ENCODE measurements at places on chromosomes 3 and 15. TPM values are rescaled to one million over a fixed set of nuclear protein-coding genes. Genes with fewer than 3 reads are reported as not detected.
A peak's percentile ranks its signal among the peaks of the same experiment; 100 is the strongest.

GCNT3 gene
- polyA plus RNA-seq = not detected

- H3K27me3 ChIP-seq = no peaks in the 10 kb centered on the region
- no peak overlapping the region for H3K27ac ChIP-seq
- DNase-seq = no peak
- H3K4me1 ChIP-seq = no peaks in the 10 kb centered on the region
- H3K36me3 ChIP-seq = peaks cover 15% of the 10 kb centered on the region
These were observed 8.8 kb downstream of the ADPRH start for GRCh38 chr3:119588112-119588511.

GRCh38 chr3:44988073-44988472, 12.0 kb downstream of the EXOSC7 start:
- H3K27me3 ChIP-seq = peaks cover 4% of the 10 kb centered on the region
- H3K4me1 ChIP-seq = peaks cover 55% of the 10 kb centered on the region
- no peak overlapping the region for H3K4me3 ChIP-seq
- DNase-seq = no peak
- H3K27ac ChIP-seq = no peak overlapping the region

- peaks cover 11% of the 10 kb centered on the region for H3K36me3 ChIP-seq
- H3K4me1 ChIP-seq = peaks cover 41% of the 10 kb centered on the region
- peak; percentile 81 for DNase-seq
- H3K27ac ChIP-seq = peak overlapping the region; percentile 82
- peaks cover 3% of the 10 kb centered on the region for H3K27me3 ChIP-seq
These were observed 32.9 kb downstream of the ZBTB11 start for GRCh38 chr3:101643861-101644613.

- H3K4me1 ChIP-seq = peaks cover 20% of the 10 kb centered on the region
- H3K4me3 ChIP-seq = no peak overlapping the region
- H3K27me3 ChIP-seq = peaks cover 30% of the 10 kb centered on the region
- no peak overlapping the region for H3K27ac ChIP-seq
- no peak for DNase-seq
These were observed 134.4 kb downstream of the TMCO5A start for GRCh38 chr15:38068626-38069391.

GRCh38 chr3:141830508-141830907, 45.9 kb upstream of the ATP1B3 start:
- no peaks in the 10 kb centered on the region for H3K27me3 ChIP-seq
- H3K36me3 ChIP-seq = no peaks in the 10 kb centered on the region
- no peak overlapping the region for H3K27ac ChIP-seq

LRIG1 gene
- 4.4 TPM for polyA plus RNA-seq

ST8SIA2 gene
- not detected for polyA plus RNA-seq

GRCh38 chr15:81111018-81111417, 23.1 kb upstream of the CFAP161 start:
- H3K4me1 ChIP-seq = no peaks in the 10 kb centered on the region
- H3K27ac ChIP-seq = no peak overlapping the region
- H3K27me3 ChIP-seq = peaks cover 4% of the 10 kb centered on the region
- no peak for DNase-seq

GRCh38 chr3:71047616-71048531, 535.7 kb downstream of the FOXP1 start:
- H3K27me3 ChIP-seq = no peaks in the 10 kb centered on the region
- peaks cover 98% of the 10 kb centered on the region for H3K4me1 ChIP-seq
- peak overlapping the region; percentile 73 for H3K27ac ChIP-seq
- DNase-seq = no peak
- no peak overlapping the region for H3K4me3 ChIP-seq

DNA sequence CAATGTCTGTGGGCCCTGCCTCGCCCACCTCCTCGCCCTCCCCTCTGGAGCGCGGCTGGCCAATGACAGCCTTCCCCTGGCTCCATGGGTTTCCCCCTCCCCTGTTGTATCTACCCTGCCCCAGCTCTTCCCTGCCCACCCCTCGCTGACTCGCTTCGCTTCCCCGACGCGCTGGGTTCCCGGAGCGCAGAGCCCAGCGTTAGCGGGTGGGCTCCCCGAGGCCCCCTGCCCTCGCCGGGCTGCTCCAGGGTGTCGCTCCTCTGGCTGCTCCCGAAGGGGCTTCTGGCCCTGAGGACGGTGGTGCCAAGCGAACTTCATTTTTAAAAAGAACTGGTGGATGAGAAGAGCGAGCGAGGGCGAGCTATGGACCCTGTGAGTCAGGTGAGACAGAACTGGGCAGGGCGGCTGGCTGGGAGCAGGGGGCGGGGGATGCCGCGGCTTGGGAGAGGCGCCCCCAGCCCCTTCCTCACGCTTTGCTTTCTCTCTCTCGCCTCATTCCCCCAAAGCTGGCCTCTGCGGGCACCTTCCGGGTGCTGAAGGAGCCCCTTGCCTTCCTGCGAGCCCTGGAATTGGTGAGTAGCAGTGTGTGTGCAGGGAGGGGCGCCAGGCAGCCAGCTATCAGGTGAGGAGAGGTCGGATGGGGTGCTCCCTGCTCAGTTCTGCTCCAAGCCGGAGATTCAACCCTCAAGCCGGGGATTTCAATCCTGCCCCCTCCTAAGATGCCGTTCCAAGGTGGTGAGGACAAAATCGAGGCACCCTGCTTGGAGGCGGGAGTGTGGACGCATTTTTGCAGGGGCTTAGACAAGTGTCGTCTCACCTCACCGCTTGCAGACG, at the start of gene SYNPR:
TSS of gene SYNPR (plus strand) at position 138 of the 834 bp plus-strand sequence.
- H3K4me1 ChIP-seq = no peaks in the 10 kb centered on the region
- H3K4me3 ChIP-seq = no peak within 1 kb of the TSS
- H3K27ac ChIP-seq = no peak within 1 kb of the TSS
- H3K27me3 ChIP-seq = peaks cover 2% of the 10 kb centered on the region
- no peak for DNase-seq

GRCh38 chr3:45657853-45658252, 31.3 kb upstream of the SACM1L start:
- no peak overlapping the region for H3K4me3 ChIP-seq
- no peak overlapping the region for H3K27ac ChIP-seq
- DNase-seq = no peak
- peaks cover 20% of the 10 kb centered on the region for H3K4me1 ChIP-seq
- no peaks in the 10 kb centered on the region for H3K36me3 ChIP-seq

GRCh38 chr3:77815467-77815866, 775.6 kb downstream of the ROBO2 start:
- H3K36me3 ChIP-seq = no peaks in the 10 kb centered on the region
- H3K27me3 ChIP-seq = no peaks in the 10 kb centered on the region
- DNase-seq = no peak
- no peaks in the 10 kb centered on the region for H3K4me1 ChIP-seq
- no peak overlapping the region for H3K4me3 ChIP-seq

GRCh38 chr15:69530991-69531664, 78.5 kb downstream of the RPLP1 start:
- H3K27me3 ChIP-seq = peaks cover 15% of the 10 kb centered on the region
- H3K4me1 ChIP-seq = peaks cover 10% of the 10 kb centered on the region
- no peak overlapping the region for H3K27ac ChIP-seq
- DNase-seq = no peak
- no peak overlapping the region for H3K4me3 ChIP-seq

- peaks cover 6% of the 10 kb centered on the region for H3K27me3 ChIP-seq
- no peaks in the 10 kb centered on the region for H3K4me1 ChIP-seq
- no peak overlapping the region for H3K4me3 ChIP-seq
- H3K36me3 ChIP-seq = no peaks in the 10 kb centered on the region
- no peak for DNase-seq
These were observed 174.5 kb upstream of the LYSMD4 start for GRCh38 chr15:99907698-99908097.

GRCh38 chr3:112982710-112983109, 7.8 kb upstream of the CD200R1 start:
- no peak for DNase-seq
- H3K27me3 ChIP-seq = no peaks in the 10 kb centered on the region
- H3K36me3 ChIP-seq = no peaks in the 10 kb centered on the region
- no peak overlapping the region for H3K4me3 ChIP-seq
- no peak overlapping the region for H3K27ac ChIP-seq
- H3K4me1 ChIP-seq = peaks cover 12% of the 10 kb centered on the region

- peaks cover 2% of the 10 kb centered on the region for H3K27me3 ChIP-seq
- no peak for DNase-seq
- no peak overlapping the region for H3K27ac ChIP-seq
- peaks cover 12% of the 10 kb centered on the region for H3K36me3 ChIP-seq
These were observed 10.0 kb downstream of the IQSEC1 start for GRCh38 chr3:13063225-13063624.

MLF1 gene
- 2.3 TPM for polyA plus RNA-seq

- H3K4me1 ChIP-seq = no peaks in the 10 kb centered on the region
- H3K4me3 ChIP-seq = no peak overlapping the region
- H3K27me3 ChIP-seq = peaks cover 6% of the 10 kb centered on the region
- DNase-seq = no peak
These were observed 352.6 kb downstream of the EPHB1 start for GRCh38 chr3:135147657-135148056.

DNA sequence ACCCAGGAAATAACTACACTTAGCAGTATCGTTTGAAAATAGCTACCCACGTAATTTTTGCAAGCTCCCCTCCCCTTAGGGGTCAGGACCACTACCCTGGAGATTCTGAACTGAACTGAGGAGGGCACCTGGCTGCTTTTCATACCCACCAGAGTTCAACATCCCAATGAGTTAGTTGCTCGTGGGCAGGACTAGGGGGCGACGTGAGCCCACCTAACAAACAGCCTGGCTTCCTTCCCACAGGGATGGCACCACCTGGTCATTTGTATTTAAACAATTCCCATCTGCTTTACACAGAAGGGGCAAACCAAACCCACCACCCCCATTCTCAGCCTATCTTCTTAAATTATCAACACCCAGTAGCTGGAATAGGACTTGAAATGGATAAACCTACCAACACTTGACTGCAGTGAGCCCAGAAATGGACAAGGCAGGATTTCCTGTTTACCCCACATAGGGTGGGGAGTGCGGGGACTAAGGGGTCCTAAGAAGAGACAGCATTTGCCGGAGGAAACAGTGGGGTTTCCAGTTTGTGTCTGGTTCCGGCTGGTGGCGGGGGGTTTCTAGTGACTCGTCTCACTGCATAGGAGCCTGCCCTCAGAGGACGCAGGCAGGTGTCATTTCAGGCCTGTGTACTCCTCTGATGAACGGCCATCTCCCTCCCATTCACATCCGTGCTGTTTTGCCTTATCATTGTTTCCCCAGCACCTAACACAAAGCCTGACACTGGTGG, 11.6 kb upstream of the VGLL4 start:
- no peak for DNase-seq
- no peak overlapping the region for H3K4me3 ChIP-seq
- no peaks in the 10 kb centered on the region for H3K4me1 ChIP-seq
- no peaks in the 10 kb centered on the region for H3K27me3 ChIP-seq

SLC24A5 gene
- polyA plus RNA-seq = not detected

- H3K36me3 ChIP-seq = no peaks in the 10 kb centered on the region
- H3K4me1 ChIP-seq = no peaks in the 10 kb centered on the region
- H3K27ac ChIP-seq = no peak overlapping the region
- H3K27me3 ChIP-seq = peaks cover 11% of the 10 kb centered on the region
These were observed 1.2 kb downstream of the CLSTN2 start for GRCh38 chr3:139935866-139936817.

TRPM1 gene
- polyA plus RNA-seq = not detected

- H3K4me3 ChIP-seq = no peak overlapping the region
- H3K27ac ChIP-seq = no peak overlapping the region
- peaks cover 8% of the 10 kb centered on the region for H3K4me1 ChIP-seq
- no peak for DNase-seq
- no peaks in the 10 kb centered on the region for H3K36me3 ChIP-seq
- peaks cover 5% of the 10 kb centered on the region for H3K27me3 ChIP-seq
These were observed 12.3 kb upstream of the PHLDB2 start for GRCh38 chr3:111846717-111847116.

- H3K36me3 ChIP-seq = no peaks in the 10 kb centered on the region
- peak within 1 kb of the TSS; percentile 93 for H3K4me3 ChIP-seq
- peaks cover 14% of the 10 kb centered on the region for H3K27me3 ChIP-seq
- H3K27ac ChIP-seq = peak within 1 kb of the TSS; percentile 96
- H3K4me1 ChIP-seq = peaks cover 29% of the 10 kb centered on the region
- peak; percentile 92 for DNase-seq
These were observed at the start of gene MEF2A for GRCh38 chr15:99565299-99566156. TSS of gene MEF2A (plus strand) at chr15:99565984. CDS start at chr15:99633120, 67,136 bp downstream.

TIMP4 gene
- polyA plus RNA-seq = not detected

SLC12A8 gene
- not detected for polyA plus RNA-seq

GRCh38 chr3:183584246-183584913, 28.9 kb upstream of the KLHL6 start:
- no peak overlapping the region for H3K4me3 ChIP-seq

DNA sequence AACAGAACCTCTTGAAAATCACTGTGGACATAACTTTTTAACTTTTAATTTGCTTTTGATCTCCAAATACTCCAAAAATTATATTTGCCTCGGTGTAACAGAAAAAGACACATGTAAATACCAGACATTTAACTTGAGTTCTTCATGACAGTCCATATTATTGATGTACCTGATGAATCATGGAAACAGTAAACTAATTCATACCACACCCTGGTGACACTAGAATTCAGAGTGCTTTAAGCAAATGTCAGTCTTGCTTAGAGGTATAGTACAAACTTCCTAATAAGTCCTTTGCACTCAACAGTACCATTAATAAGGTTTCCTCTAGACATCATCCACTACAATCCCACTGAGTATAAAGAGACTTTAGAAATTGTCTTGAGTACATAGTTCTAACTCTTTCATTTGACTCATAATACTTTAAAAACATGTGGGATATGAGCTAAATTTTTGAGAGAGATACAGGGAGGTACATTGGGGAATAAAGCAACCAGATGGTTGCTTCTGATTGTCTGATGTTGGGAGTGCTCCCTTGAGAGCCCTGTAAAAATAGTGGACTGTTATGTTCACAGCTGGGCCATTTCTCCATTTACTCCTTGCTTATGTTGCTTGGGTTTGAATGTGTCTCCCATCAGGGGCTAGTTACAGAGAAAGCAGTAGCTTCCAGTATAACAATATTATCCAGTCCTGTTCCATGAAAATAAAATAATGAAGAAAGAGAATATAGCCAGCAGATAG, 175.7 kb downstream of the ALCAM start:
- H3K4me1 ChIP-seq = no peaks in the 10 kb centered on the region
- no peaks in the 10 kb centered on the region for H3K36me3 ChIP-seq
- DNase-seq = no peak
- H3K27me3 ChIP-seq = no peaks in the 10 kb centered on the region
- H3K4me3 ChIP-seq = no peak overlapping the region
- no peak overlapping the region for H3K27ac ChIP-seq

GRCh38 chr3:167918686-167919085, 177.0 kb downstream of the GOLIM4 start:
- no peak overlapping the region for H3K4me3 ChIP-seq
- H3K4me1 ChIP-seq = no peaks in the 10 kb centered on the region
- H3K27ac ChIP-seq = no peak overlapping the region
- no peaks in the 10 kb centered on the region for H3K27me3 ChIP-seq

ZKSCAN7 gene
- 0.88 TPM for polyA plus RNA-seq

- DNase-seq = no peak
- H3K4me1 ChIP-seq = peaks cover 32% of the 10 kb centered on the region
- peak overlapping the region; percentile 85 for H3K27ac ChIP-seq
- H3K27me3 ChIP-seq = peaks cover 10% of the 10 kb centered on the region
- H3K4me3 ChIP-seq = peak overlapping the region; percentile 97
These were observed 1.4 kb downstream of the DLG1 start for GRCh38 chr3:197297002-197297401.

FSIP1 gene
- polyA plus RNA-seq = 3.0 TPM

GLDN gene
- polyA plus RNA-seq = not detected

- no peak overlapping the region for H3K27ac ChIP-seq
- H3K27me3 ChIP-seq = no peaks in the 10 kb centered on the region
- no peaks in the 10 kb centered on the region for H3K36me3 ChIP-seq
- H3K4me3 ChIP-seq = no peak overlapping the region
- no peaks in the 10 kb centered on the region for H3K4me1 ChIP-seq
- DNase-seq = no peak
These were observed 47.5 kb downstream of the MYH15 start for GRCh38 chr3:108462899-108463298.

- no peak overlapping the region for H3K4me3 ChIP-seq
- peaks cover 4% of the 10 kb centered on the region for H3K27me3 ChIP-seq
- H3K27ac ChIP-seq = no peak overlapping the region
- H3K36me3 ChIP-seq = no peaks in the 10 kb centered on the region
- no peaks in the 10 kb centered on the region for H3K4me1 ChIP-seq
These were observed 349.7 kb downstream of the TUSC7 start for GRCh38 chr3:117059067-117059955.

All from immature natural killer cell (primary cell).